ENCODE measurements at places on chromosomes 3 and 15.

- H3K36me3 ChIP-seq = no peaks in the 10 kb centered on the region
- H3K27ac ChIP-seq = no peak overlapping the region
- H3K4me3 ChIP-seq = no peak overlapping the region
- DNase-seq = no peak
- H3K4me1 ChIP-seq = no peaks in the 10 kb centered on the region
- no peaks in the 10 kb centered on the region for H3K27me3 ChIP-seq
These were observed 937.6 kb downstream of the MCTP2 start for GRCh38 chr15:95168951-95169431.

DNA sequence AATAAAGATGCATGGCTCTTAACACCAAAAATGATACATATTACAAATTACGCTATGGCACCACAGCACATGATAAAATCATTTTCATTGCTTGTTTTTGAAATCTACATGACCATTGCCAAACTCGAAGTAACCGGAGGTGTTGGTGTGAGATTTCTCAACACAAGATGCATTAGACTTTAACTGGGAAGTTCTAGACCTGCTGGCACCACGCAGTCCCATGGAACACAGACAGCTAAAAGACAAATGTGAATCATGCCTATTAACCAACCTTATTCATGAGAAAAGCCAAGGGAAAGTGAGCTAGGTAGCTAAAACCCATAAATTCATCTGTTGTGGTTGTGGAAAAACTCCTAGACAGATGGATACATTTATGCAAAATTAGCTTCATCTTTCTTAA lies 595.4 kb downstream of the FOXP1 start:
- H3K36me3 ChIP-seq = peaks cover 33% of the 10 kb centered on the region
- H3K27ac ChIP-seq = no peak overlapping the region
- DNase-seq = no peak
- no peaks in the 10 kb centered on the region for H3K27me3 ChIP-seq
- no peak overlapping the region for H3K4me3 ChIP-seq

DNA sequence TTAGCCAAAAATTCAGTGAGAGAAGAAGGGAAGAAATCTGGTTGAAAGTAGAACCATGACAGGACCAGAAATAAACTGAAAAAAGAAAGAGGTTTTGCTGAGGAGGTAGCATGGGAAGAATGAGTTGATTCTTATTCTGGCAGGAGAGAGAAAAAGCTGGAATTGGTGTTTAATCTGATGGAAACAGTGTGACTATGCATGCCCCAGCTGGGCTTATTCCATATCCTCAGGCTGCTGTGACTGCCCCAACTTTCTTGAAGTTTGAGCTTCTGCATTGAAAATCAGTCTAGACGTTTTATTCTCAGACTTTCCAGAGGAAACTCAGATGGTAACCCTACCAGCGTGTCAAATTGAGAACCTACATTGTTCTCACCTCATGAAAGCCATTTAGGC lies 352.5 kb upstream of the DCBLD2 start:
- no peaks in the 10 kb centered on the region for H3K27me3 ChIP-seq
- H3K36me3 ChIP-seq = no peaks in the 10 kb centered on the region
- DNase-seq = no peak
- H3K4me1 ChIP-seq = no peaks in the 10 kb centered on the region
- no peak overlapping the region for H3K27ac ChIP-seq

GRCh38 chr3:135694142-135694541 lies 271.4 kb upstream of the PPP2R3A start:
- H3K4me1 ChIP-seq = no peaks in the 10 kb centered on the region
- no peaks in the 10 kb centered on the region for H3K36me3 ChIP-seq
- no peak overlapping the region for H3K27ac ChIP-seq
- no peaks in the 10 kb centered on the region for H3K27me3 ChIP-seq
- DNase-seq = no peak

GRCh38 chr3:39327746-39328349 lies 1.7 kb upstream of the CCR8 start:
- no peak for DNase-seq
- H3K27ac ChIP-seq = no peak overlapping the region
- H3K4me3 ChIP-seq = no peak overlapping the region
- no peaks in the 10 kb centered on the region for H3K36me3 ChIP-seq
- H3K27me3 ChIP-seq = no peaks in the 10 kb centered on the region

GRCh38 chr3:116517308-116517707 lies 72.0 kb upstream of the LSAMP start:
- H3K27ac ChIP-seq = no peak overlapping the region
- H3K27me3 ChIP-seq = no peaks in the 10 kb centered on the region
- H3K36me3 ChIP-seq = no peaks in the 10 kb centered on the region
- DNase-seq = no peak
- H3K4me3 ChIP-seq = no peak overlapping the region
- no peaks in the 10 kb centered on the region for H3K4me1 ChIP-seq

DNA sequence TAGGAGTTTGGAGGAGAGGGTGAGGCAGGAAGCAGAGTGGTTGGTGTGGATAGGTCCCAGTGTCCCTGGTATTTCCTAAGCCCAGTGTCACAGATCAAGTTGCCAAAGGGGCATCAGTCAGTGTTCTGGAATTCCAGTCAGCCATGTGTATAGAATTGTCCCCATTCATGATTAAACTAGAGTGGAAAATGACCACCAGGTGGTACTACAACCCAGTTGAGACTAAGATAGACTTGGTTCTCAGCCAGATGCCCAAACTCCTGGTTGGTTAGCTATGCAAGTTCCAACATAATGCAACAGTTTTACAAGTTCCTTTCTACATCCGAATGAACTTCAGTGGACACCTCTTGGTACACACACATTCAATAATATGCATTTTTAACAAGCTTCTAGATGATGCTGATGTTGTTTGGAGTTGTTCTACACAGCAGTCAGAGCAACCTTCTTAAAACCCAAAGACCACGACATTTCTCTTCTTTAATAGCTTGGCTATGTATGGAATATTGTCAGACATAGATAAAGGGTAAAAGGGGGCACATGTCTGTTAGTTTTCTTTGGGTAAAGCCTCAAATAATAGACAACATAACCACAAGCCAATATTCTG lies 8.4 kb upstream of the ATR start:
- peak; percentile 25 for DNase-seq
- no peaks in the 10 kb centered on the region for H3K4me1 ChIP-seq
- no peaks in the 10 kb centered on the region for H3K36me3 ChIP-seq
- no peak overlapping the region for H3K27ac ChIP-seq
- H3K4me3 ChIP-seq = no peak overlapping the region

GRCh38 chr3:69219101-69219708 lies 96.8 kb upstream of the LMOD3 start:
- H3K4me3 ChIP-seq = no peak overlapping the region
- no peaks in the 10 kb centered on the region for H3K36me3 ChIP-seq
- DNase-seq = no peak
- no peaks in the 10 kb centered on the region for H3K27me3 ChIP-seq

GRCh38 chr15:98143116-98143515 lies 182.6 kb downstream of the ARRDC4 start:
- no peaks in the 10 kb centered on the region for H3K4me1 ChIP-seq
- no peak overlapping the region for H3K27ac ChIP-seq
- DNase-seq = no peak
- H3K27me3 ChIP-seq = no peaks in the 10 kb centered on the region
- no peak overlapping the region for H3K4me3 ChIP-seq
- H3K36me3 ChIP-seq = no peaks in the 10 kb centered on the region

- H3K27me3 ChIP-seq = no peaks in the 10 kb centered on the region
- no peak overlapping the region for H3K27ac ChIP-seq
- no peaks in the 10 kb centered on the region for H3K4me1 ChIP-seq
- H3K36me3 ChIP-seq = no peaks in the 10 kb centered on the region
These were observed 253.7 kb upstream of the THBS1 start for GRCh38 chr15:39327005-39327730.

GRCh38 chr15:39165020-39165706 lies 415.7 kb upstream of the THBS1 start:
- H3K4me3 ChIP-seq = no peak overlapping the region
- H3K27me3 ChIP-seq = no peaks in the 10 kb centered on the region
- H3K4me1 ChIP-seq = no peaks in the 10 kb centered on the region
- H3K27ac ChIP-seq = no peak overlapping the region
- no peaks in the 10 kb centered on the region for H3K36me3 ChIP-seq

- no peak for DNase-seq
- H3K27me3 ChIP-seq = no peaks in the 10 kb centered on the region
- H3K4me3 ChIP-seq = no peak overlapping the region
- no peak overlapping the region for H3K27ac ChIP-seq
These were observed 88.2 kb downstream of the PLOD2 start for GRCh38 chr3:146072824-146073223.

GRCh38 chr3:156174229-156174847 lies 54.0 kb downstream of the KCNAB1 start:
- H3K27ac ChIP-seq = no peak overlapping the region
- H3K4me3 ChIP-seq = no peak overlapping the region

DNA sequence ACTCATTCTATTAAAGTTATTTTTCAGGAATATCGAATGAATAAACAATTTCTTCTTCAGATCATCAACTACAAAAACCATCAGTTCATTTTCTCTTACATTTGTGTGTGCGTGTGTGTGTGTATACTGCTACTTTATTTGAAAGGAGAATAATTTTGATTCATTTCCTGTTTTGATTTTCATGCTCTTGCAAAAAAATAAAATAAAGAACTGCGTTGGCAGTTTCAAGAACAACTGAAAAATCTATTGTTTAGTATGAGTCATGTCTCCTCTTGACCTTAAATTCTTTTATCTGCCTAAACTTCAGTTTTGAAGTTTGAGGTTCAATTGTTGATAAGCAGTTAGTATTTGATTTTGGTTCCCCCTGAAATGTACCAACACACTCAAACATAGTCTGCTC lies 540.8 kb downstream of the FGF12 start:
- no peak overlapping the region for H3K27ac ChIP-seq
- no peak overlapping the region for H3K4me3 ChIP-seq
- no peak for DNase-seq
- no peaks in the 10 kb centered on the region for H3K36me3 ChIP-seq
